ENCODE measurements at places on chromosomes 2 and 18. TPM values are rescaled to one million over a fixed set of nuclear protein-coding genes. Genes with fewer than 3 reads are reported as not detected.

DNA sequence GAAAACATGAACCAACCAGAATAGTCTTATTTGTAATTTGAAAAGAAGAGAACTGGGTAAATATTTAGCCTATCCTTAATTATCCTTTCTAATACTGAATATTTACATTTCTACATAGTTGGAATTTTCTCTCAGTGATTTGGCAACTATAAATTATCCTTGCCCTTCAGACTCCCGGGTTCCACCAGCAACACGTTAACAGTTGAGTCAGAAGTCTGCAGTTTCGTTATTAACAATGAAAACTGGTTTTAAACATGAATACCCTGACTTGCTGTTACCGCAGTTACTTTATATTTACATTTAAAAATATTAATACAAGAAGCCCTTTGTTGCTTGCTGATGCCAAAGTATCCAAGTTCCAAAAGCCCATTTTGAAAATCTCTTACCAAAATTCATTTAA, 673.0 kb downstream of the ARHGAP15 start:
- peak; percentile 58 for DNase-seq

ROCK2 gene
- 40.7 TPM for total RNA-seq

OSR1 gene
- 30.6 TPM for total RNA-seq

DTNA gene
- total RNA-seq: 11.6 TPM

CRYGD gene
- total RNA-seq: not detected

FOXI3 gene
- total RNA-seq: not detected

DNA sequence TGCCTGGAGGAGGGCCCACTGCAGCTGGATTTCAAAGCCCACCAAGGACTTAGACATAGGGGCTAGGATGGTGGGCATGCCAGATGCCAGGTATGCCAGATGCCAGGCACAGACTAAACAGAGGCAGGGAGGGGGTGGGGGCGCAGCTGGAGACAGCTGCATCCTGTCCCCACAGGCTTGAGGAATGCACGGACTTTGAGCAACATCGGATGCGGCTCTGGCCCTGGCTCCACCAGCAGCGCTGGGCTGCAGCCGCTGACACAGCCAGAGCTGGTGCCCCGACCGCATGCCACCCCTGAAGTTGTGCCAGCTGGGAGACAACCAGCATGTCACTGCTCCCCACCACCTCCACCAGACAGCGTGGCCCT, 39.5 kb downstream of the AQP12A start:
- DNase-seq: no peak

DNA sequence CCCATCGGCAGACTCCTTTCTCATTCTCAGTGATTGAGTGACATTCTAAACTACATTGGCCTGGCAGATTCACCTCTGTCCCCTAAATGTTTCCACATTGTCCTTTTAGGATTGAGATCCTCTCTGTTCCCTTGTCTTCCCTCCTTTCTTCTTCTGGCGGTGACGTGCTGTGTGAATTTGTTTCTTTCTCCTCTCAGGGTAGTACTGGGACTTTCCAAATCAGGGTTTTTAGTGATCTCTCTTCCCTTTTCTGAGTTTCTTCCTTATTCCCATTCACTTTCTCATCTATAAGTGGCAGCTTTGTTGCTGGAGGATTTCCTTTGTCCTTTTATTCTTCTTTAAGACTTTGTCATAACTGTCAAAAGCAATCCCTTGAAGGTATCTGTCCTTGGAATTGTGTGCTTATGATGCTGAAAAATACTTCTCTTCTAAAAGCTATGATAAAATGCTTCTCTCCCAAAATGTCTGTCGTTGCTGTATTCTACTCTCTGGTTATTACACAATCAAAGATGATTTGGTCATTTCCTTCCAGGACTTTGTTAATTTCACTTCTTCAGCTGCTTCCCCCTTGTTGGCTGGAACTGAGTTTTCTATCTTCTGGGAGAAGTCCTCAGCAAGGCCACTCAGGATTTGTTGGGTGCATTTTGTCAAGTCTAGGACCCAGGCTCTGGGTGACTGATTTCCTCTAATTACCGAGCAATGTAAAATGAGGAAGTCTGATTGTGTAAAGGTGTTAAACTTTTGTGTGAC, 4.9 kb upstream of the IL1B start:
- DNase-seq: no peak

DNA sequence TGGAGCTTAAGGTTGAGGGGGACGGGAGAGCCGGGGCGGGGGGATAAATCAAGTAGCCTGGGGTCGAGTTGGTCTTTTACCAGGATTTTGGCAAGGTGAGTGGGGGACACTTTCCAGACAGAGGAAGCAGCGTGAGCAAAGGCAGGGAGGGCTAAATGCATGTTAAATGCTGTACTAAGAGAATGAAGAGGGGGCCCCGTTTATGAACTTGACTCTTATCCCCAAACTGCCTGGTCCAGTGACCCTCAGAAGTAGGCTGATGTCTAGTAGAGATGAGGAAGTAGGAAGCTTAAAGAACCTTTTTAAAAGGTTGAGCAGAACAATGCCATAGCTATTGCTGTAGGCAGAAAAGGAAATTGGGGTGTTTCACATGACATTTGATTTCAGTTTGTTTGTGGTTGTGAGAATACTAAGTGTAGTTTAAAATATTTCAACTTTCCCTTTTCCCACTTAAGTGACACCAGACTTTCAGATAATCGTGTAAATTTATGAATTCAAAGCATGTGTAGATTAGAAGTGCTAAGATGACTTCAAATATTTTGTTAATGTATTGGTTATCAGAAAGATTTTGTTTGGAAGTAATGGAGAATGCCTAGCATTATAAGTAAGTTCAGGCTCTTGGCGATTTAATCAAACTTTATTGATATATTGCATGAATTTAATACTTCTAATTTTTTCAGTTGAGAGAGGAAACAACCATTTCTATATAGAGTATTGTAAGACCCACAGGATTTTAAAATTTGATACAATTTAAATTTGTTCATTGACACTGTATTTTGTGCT, 1.8 kb downstream of the REL start:
- peak; percentile 16 for DNase-seq

IL36A gene
- not detected for total RNA-seq

- peak; percentile 76 for DNase-seq
Measured at GRCh38 chr2:159807183-159808031, 9.4 kb upstream of the CD302 start.

DNA sequence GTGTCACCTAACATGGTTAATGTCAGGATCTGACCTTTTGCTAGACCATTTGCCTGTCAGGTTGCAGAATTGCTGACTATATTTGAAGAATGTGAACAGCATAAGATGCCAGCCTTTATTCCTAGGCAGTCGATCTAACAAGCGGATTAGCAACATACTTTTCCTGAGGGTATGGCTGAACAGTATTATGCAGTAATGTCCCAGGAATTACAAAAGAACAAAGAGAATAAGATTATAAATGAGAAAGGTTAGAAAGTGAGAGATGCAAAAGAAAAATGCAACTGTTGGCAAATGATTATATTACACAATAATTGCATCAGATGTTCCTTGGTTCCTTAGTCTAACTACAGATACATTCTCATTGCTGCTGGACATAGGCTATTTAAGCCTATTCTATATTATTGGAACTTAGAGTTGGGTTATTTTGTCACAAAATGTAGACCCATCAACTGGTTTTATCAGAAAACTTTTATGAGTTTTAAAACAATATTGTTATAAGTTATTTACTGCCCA, 647.1 kb upstream of the CRIM1 start:
- no peak for DNase-seq

DNA sequence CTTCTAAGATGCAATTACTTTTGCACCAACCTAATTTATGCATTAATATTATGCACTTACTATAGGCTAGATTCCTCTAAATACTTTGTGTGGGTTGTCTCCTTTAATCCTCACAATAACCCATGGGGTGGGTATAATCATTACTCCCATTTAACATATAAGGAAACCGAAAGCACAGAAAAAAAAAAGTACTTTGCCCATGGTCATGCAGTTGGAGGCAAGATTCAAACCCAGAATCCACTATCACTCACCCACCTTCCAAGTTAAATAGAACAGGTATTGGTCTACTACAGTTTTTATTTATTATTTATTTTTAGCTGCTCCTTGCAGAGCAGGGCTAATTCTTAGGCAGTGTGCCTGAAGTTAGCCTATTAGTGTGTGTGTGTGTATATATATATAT, 76.6 kb upstream of the FZD7 start:
- DNase-seq: no peak

DNA sequence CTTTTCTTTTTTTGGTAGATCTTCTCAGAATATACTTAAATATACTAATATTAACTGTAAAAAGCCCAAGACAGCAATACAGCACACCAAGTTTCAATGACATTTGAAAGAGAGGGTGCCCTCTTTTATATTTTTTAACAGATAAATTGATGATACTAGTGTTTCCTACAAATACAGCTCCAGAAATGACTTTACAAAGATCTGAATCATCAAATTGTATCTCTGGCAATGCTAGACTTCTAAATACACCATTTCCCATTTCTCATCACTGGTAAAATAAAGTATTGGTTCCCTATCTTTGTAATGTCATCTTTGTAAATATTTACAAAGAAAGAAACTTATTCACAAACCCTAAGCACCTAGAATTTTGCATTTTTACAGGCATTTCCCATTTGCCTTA, 281.3 kb downstream of the EXOC6B start:
- DNase-seq: no peak

DNA sequence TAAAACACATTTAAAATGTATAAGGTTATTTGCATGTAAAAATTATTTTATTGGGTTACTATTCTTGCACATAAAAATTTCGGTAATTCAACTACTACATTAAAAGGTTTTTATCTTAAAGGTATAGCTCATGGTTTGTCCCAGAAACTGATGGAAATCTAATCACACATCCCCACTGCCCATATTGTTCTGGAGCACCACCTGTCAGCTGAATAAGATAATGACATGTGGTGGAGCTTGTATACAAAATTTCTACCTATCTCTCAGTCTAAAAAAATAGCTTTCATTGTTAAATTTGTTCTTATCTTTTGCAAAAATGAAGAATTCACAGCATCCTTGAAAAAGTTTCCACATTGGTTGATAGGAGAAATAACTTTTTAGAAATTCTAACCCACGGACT, 18.3 kb downstream of the ERBB4 start:
- DNase-seq: peak; percentile 25

DNA sequence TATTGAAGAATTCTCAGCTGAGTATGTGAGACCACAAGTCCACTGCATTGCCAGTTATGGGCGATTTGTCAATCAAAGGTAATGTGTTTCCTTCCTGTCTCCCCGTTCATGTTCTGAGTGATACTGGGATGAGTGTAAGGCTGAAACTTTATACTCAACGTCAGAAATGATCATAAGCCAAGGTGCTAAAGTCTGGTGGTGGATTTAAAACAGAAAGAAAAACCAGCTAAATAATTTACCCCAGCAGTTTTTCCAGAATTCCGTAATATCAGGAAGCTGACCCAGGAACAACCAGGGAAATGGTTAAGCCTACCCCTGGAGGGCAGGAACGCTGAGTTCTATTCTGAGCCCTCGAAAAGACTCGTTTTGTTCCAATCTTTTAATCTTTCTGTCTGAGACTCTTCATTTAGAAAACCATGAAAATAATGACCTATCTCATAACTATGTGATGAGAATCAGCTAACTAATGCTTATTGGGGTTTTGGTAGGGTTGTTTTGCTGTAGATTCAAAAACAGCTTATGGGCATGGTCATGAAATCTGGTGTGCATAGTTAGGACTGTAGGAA, 149.6 kb downstream of the LAMA3 start:
- DNase-seq: peak; percentile 53

CCDC85A gene
- 1.1 TPM for total RNA-seq

FHOD3 gene
- total RNA-seq: 18.1 TPM

GRCh38 chr2:181070119-181070835, 89.9 kb downstream of the UBE2E3 start:
- DNase-seq: peak; percentile 69

CTLA4 gene
- total RNA-seq: not detected

- no peak for DNase-seq
Measured at GRCh38 chr18:36582988-36583745, 245.6 kb downstream of the TPGS2 start.
